NCI-H748 treated with DMSO at 0.1 percent for 48 hours (cell line): ENCODE measurements at places on chromosomes 7 and 10.

DNA sequence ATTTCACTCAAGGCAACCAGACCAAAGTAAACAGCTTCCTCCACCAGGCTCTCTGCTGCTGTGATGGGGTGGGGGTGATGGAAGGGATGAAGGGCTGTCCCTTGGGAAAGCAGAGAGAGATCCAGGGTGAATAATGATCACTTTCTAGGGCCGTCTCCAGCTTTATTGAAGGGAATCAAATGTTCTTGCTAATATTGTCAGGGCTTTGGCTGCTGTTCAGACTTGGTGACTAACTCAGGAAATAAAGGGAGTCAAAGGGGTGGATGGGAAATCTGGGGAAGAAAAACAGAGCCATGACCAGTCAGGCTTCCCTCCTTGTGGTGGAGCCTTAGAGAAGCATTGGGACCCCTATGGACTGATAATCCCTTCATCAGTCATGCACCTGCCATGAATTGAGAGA, 196.2 kb upstream of the AGK start:
- no peak for DNase-seq

- no peak for DNase-seq
Observed at GRCh38 chr7:156236181-156236889, 404.2 kb upstream of the RNF32 start.

DNA sequence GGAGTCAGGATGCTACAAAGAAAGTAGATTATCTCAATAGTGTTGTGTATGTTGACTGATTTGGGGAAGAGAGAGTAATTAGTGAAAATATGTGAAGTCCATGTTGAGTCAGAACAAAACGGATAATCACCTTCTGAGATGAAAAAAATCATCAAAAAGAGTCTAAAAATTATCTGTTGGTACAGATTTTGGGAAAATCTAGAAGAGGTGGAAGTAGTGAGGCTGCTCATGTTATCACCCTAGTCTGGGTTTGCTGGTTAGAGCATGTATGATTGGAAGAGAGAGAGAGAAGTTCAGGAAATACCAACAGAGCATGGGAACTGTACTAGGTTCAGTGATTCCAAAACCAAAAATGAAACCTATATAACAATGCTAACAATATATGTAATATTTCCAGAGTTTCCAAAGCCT, 12.3 kb downstream of the RPA3 start:
- no peak for DNase-seq

- DNase-seq = no peak
Observed at GRCh38 chr7:133789974-133790373, 337.2 kb upstream of the LRGUK start.

DNA sequence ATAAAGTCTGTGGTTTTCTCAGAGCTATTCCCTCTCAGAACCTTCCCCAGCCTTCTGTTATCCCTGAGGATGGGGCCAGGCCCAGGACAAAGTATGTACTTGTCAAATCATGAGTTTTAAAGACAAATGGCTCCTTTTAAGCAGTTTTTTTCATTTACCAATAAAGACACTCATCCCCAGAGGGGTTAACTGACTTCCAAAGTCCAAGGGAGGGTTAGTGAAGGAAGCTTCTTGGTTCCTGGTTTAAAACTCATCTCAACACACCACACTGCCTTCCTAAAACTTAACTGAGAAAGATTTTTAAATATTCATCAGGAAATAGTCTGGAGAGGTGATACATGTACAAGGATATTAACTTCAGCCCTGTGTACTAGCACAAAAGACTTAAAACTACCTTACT, 15.9 kb downstream of the NMT2 start:
- DNase-seq = no peak

- DNase-seq = no peak
Observed at GRCh38 chr10:55734112-55734511, 626.9 kb downstream of the ZWINT start.

DNA sequence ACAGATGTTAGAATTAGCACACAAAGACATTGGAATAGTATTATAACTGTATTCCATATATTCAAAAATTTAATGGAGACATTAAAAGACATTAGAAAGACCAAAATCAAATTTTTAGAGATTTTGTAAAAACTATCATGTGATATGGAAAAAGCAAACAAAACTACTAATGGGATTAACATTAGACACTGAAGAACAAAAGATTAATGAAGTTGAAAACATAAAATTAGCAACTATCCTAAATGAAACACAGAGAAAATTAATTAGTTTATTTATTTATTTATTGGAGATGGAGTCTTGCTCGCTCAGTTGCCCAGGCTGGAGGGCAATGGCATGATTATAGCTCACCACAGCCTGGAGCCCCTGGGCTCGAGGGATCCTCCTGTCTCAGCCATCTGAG, 158.8 kb downstream of the DOCK4 start:
- DNase-seq = no peak

GRCh38 chr7:40199076-40199802, 64.4 kb downstream of the SUGCT start:
- DNase-seq = no peak

DNA sequence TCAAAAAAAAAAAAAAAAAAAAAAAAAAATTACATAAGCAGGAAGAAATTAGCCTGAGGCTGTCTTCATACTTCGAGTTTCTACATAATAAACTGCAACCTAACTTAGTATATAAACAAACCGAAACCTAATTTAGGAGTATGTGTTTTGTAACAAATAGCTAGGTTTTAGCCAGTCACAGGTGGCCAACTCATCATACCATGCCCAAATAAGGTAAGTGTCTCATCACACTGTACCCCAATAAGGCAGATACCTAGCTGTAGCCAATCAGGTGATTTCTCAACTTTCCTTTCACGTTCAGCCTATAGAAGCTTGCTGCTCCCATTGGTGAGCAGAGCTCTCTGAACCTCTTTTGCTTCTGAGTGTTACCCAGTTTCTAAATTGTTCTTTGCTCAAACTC, 13.9 kb upstream of the AGR2 start:
- no peak for DNase-seq

GRCh38 chr10:72665925-72666324, 26.0 kb upstream of the MCU start:
- no peak for DNase-seq

DNA sequence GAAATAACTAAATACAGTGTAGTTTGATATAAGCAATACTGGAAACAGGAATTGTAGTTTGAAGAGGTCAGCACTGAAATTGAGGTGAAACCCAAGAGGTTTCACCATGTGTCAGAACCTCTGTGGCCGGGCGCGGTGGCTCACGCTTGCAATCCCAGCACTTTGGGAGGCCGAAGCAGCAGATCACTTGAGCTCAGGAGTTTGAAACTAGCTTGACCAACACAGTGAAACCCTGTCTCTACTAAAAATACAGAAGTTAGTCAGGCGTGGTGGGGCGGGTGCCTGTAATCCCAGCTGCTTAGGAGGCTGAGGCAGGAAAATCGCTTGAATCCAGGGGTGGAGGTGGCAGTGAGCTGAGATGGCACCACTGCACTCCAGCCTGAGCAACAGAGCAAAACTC, 13.7 kb downstream of the AHCYL2 start:
- DNase-seq = no peak

DNA sequence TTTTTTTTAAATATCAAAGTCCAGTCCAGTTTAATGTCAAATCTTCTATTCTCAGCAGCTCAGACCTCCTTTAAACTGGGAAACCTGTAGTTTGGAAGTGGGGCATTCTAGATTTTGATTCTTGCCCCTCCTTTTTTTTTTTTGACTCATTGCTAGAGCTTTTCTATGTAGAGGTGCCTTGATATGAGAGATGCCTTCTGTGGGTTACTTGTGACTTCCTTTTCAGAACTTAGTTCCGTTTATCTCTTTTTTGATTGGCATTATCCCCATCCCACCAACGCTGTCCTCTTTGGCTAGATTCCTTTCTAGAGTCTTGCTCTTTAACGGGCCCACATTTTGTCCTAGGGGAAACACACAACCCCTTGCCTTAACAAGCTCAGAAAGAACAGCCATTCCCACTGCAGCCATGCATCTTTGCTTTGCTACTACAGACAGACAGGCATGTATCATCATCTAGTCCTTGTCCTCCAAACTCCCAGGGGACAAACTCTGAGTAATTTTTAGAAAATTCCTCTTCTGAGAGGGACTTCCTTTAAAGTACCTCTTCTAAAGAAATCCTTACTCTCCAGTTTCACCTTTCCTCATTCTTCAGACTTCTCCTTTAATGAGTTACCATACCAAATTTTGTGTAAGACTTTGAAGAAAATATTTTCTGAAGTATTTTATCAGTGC, 153.6 kb downstream of the PHF14 start:
- no peak for DNase-seq

DNA sequence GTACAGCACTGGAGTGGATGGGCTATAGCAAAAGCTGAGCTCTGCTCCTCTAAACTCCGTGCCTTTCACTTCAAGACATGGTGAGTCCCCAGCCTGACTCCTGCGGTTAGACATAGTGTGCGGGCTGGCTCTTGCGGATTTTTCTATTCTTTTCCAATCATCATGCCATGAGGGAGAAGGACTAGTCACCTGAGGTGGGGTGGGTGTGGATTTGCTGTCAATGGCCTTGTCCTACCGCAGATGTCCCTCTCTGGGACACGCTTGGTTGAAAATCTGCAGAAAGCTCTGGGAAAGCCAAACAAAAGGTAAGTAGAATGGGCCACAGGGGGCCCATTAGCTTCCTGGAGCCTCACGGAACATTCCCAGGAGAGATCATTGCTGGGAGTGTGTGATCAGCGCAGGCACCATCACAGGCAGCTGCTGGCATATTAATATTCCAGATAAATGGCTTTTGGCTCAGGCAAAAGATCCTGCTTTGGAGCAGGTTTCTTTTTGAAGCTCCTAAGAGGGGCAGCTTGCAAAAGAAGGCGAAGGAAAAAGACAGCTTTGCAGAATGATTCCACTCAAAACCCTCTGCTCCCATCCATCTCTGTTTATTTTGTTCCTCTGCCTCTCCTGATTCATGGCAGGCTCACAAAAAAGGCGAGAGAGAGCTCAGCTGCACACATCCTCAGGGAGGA, 509.0 kb upstream of the ZMIZ1 start:
- peak; percentile 58 for DNase-seq

DNA sequence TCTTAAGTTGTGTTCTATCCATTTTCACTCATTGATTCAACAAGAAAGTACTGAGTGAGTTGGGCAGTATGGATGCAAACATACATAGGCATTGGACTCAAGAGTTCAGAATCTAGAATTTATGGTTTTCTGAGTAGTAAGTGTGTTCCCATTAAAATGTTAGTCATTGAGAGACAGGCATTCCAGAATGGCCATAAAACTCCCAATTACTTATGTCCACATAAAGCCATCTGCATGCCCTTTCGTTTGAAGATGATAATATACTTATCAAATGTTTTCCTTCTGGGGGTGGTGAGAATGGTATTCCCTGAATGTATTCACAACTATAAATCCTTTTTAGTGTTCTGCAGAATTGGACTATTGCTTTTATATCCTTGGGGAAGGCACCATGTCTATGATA, 131.6 kb downstream of the CD36 start:
- DNase-seq = no peak

DNA sequence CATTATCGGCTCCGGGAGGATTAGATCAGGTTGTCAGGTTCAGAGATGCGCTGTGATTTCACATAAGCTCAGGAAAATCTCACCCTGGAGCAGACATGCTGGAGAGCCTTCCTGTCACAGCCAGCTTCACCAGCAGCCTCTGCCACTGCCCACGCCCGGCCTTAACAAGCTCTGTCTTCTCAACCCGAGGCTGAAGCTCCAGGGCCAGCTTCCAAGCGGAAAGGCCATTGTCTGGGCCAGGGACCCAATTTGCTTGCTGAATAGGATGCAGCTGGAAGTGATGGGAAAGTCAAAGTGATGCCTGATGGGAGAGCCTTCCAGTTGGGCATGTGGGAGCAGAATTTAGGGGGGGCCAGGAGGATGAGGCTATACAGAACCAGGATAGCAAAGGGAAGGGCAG, 36.3 kb downstream of the C10orf105 start:
- DNase-seq = no peak

DNA sequence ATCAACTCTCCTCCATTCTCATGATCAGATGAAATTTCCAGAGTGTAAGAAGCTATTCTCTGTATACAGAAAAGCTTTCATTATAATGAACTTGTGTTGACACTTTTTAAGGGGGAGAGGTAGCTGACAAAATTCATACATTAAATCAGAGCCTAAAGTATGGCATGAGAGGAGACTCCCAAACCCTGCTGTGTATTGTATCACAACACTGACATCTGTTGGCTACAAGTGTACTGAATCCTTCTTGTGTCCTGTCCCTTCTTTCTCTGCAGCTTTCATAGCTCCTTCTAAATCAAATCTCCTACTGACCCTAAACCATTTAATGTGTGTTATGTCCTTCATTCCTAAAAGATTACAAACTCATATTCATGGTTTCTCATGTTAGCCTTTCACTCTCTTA, 70.9 kb downstream of the GCC1 start:
- peak; percentile 41 for DNase-seq

DNA sequence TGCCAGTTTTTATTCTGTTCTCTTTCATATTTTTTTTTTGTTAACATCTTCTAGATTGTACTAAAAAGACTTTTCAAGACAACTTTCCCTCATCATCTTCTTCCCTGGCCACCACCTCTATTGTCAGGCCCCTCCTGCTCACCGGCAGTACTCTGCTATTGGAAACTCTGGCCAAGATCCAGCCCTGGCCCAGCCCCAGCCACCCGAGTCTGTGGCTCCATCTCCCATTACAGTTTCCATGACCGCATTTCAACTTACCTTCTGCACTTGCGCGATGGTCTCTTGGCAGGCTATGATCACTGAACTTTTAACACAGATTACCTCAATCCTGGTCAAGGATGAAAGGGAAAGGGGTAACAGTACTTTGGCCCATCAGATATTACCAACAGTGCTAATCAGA, 137.7 kb upstream of the POM121L12 start:
- DNase-seq = no peak

GRCh38 chr10:131050162-131050766, 261.3 kb downstream of the TCERG1L start:
- no peak for DNase-seq

GRCh38 chr10:93115661-93116383, 42.1 kb downstream of the CYP26A1 start:
- no peak for DNase-seq

DNA sequence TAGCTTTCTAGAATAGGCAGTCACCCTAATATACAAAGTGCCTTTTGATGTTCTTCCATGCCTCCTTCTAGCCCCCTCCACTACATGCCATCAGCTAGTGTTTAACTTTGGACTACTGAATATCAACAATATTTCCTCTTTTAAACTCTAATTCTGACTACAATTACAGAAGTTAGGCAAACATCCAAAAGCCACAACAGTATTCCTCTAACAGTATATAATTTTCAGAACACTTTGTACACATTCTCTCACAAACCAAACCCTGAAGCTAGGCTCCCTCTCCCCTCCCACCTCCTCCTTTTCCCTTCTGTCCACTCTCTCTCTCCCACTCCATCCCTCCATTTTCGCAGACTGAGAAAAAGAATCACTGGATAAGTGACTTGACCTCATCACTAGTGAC, 59.7 kb downstream of the CPEB3 start:
- no peak for DNase-seq

DNA sequence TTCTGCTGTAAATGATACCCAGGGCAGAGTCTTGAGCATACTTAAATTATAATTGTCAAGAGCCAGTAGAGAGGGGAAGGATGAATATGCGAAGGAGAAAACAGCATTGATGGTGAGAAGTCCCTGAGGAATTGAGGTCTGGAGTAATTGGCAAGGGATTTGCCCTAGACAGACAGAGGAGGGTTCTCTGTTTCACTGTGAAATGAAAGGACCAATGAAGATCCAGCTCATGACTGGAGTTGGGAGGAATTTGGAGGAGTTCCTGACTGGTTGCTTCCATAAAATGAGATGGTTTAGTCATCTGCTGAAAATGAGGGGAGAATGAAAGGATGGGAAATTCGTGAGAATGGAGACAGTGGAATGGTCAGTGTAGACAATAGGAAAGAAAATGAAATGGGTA, 6.8 kb downstream of the PRPF18 start:
- DNase-seq = no peak
